ENCODE measurements at places on chromosomes 5 and 9.
A peak's percentile ranks its signal among the peaks of the same experiment; 100 is the strongest.

- no peak for DNase-seq
Measured at GRCh38 chr5:58620336-58620735, 37.5 kb downstream of the RAB3C start.

DNA sequence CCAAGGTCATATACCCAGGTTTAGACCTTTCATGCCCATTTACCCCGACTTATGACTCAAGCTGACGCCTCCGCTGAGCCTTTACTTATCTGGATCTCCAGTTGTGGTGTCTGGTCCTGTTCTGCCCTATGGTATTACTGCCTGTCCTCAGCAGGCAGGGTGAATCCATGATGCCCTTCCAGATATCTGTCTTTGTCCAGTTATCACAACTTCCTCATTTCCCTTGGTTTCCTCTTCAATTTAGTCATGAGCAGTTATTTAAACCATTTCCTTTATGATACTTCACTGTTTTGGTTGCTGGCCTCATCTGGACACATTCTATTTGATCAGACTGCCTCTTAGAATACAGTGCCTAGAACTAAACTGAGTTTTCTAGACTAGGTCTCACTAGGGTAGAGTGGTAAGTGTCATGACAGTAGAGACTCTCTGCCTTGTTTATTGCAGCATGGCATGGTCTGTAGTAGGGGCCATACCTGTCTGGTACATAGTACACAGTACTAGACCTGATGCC lies 93.3 kb downstream of the MELK start:
- peak; percentile 56 for DNase-seq

DNA sequence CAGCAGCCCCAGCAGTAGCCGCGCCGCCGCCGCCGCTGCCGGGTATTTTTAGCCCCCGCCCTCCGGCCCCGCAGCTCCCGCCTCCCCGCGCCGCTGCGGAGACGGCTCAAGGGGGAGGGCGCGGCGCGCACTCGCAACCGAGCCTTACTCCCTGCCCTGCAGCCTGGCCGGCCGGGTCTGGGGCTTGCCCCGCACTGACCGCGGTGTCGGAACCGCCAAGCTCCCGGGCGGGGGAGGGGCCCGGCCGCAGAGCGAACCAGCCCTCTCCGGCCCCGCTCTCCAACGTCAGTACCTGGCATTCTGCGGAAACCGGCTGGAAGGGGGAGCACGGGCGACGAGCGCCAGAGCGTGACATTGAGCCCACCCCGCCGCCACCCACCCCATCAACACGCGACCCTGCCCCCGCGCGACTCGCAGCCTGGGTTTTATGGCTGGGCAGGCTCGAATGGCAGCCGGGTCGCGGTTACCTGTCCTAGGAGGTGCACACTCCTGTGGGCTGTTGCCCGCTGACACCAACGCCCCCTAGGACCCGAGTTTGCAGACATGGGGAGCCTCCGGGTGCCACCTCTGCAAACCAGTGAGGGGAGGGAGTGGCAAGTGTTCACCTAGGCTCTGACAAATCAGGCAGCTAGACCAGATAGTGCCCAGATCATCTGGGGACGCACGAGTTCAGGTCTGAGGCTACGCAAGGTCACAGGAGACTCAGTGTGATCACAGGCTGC lies at the start of gene ACSL6:
TSS of gene ACSL6 (minus strand) at position 37 of the 722 bp plus-strand sequence. CDS start 105 bp downstream, outside the sequence.
- no peak for DNase-seq

GRCh38 chr9:37929441-37929895 lies 25.5 kb upstream of the SLC25A51 start:
- DNase-seq = peak; percentile 79

DNA sequence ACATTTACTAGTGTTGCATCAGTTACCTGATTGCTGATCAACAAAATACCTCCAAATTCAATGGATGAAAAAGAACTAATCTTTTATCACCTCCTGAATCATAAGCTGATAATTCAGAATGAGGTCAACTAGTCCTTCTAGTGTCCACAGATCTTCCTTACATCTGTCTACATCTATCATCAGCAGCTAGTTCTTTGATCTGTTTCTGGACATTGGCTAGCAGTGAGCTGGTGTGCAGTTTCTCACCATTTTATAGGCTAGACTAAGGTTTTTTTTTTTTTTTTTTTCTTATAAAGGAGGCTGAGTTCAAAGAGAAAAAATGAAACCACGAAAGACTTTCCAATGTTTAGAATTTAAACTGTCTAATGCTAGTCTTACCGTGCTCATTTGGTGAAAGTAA lies 534.3 kb upstream of the ST8SIA4 start:
- no peak for DNase-seq

GRCh38 chr5:129930221-129930620 lies 26.0 kb downstream of the CHSY3 start:
- no peak for DNase-seq

DNA sequence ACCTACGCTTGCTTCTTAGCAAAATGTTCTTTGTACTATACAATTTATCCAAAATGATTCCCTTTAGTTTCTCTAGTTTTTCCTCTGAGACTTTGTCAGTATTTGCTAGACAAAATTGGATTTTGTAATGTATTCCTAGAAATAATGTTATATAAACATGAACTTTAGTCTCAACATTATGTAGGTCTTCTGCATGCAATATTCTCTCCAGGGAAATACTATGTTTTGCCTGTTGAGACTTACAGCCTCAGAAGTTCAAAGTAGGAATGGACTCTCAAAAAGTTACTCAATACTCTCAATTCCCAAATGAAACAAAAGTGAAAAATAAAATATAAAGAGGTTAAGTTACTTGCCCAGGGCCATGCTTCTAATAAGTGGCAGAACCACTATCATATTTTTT lies 24.8 kb upstream of the SMC2 start:
- DNase-seq = no peak

DNA sequence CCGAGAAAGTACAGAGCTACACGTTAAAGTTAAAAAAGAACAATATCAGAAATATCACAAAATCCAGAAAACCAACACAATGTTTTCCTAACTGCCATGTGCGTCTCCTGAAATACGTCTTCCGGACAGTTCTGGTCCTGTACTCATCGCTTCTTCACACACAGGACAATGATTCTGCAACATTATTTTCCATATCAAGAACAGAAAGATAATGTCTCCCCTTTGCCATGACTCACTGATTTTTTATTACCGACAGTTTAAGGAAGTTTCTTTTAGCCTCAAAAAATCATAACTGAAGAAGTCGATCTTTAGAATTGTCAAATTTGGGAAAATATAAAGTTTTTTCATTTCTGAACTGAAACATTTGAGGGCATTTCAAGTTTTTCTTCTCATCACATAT lies 2.5 kb downstream of the TBC1D9B start:
- DNase-seq = no peak

DNA sequence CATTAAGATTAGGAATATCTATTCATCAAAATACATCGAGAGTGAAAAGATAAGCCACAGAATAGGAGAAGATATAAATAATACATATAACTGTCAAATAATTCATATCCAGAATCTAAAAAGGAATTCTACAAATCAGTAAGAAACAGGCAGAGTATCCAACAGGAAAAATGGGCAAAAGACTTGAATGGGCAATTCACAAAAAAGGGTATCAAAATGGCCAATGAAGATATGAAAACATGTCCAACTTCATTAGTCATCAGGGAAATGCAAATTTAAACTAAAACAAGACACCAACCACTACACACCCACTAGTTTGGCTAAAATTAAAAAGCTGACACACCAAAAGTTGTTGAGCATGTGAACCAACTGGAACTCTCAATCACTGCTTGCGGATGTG lies 206.9 kb upstream of the TBC1D2 start:
- DNase-seq = no peak

- DNase-seq = no peak
Measured at GRCh38 chr5:38715696-38716095, 130.1 kb upstream of the OSMR start.
